ENCODE measurements at places on chromosomes 4 and X. TPM values are rescaled to one million over a fixed set of nuclear protein-coding genes. Genes with fewer than 3 reads are reported as not detected.

DNA sequence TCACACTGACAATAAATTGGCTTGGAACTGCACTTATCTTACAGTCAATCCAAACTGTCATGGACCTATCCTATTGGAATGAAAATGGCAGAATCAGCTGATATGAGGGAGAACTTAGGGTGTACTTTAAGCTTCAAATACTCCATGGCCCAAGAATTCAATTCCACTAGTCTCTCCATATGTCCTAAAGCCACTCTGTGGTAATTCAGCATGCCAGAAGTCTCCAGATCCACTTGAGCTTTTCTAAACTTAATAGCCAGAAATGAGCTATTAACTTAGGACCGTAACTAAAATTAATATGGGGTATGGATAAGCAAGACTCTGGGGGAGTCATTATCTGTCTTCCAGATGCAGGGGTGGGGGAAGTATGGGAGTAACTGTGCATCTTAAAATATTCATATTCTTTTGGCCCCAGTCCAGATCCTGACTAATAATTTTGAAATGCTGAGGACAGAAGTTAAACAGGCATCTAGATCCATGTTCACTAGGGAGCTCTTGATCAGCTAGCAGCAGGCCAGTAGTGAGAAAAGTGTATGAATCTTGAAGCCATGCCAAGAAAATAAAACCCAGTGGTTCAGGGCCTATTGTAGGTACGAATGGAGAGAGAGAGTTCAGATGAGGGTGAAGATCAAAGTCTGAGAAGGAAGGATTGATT, 167.6 kb downstream of the DKK2 start:
- no peak for DNase-seq

DNA sequence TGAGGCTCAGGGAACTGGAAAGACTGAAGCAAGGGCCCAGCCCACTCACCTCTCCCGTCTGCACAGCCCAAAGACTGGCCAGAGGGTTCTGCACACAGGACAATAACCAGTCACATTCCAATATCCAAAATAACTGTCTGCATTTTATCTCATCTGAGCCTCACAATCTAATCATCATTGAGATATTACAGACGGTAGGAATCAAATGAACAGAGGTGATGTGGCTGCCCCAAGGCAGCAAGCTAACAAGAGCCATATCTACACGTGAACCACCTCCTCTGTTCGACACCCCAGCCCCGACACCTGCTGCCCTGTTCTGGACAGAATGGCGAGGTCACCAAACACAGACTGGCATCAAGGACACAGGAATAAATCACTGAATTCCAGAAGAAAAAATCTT, 60.5 kb downstream of the AFAP1 start:
- DNase-seq, result no peak

DNA sequence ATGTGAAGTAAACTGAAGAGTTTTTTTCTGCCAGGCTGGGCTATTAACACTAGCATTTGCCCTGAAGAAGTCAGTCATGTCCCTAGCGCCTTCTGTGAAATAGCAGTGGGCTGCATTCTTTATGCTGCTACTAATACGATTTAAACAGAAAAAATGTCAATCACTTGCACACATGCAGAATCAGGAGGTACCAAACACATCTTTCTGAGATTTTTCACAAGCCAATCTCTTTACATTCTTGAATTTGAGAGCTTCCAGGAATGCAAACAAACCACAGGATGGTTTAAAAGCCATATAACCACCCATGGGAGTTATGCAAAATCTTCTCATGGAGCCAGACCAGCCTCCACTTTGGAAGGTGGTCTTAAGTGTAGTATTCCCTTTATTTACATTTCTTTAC, 220.1 kb downstream of the IQCM start:
- DNase-seq, result no peak

DNA sequence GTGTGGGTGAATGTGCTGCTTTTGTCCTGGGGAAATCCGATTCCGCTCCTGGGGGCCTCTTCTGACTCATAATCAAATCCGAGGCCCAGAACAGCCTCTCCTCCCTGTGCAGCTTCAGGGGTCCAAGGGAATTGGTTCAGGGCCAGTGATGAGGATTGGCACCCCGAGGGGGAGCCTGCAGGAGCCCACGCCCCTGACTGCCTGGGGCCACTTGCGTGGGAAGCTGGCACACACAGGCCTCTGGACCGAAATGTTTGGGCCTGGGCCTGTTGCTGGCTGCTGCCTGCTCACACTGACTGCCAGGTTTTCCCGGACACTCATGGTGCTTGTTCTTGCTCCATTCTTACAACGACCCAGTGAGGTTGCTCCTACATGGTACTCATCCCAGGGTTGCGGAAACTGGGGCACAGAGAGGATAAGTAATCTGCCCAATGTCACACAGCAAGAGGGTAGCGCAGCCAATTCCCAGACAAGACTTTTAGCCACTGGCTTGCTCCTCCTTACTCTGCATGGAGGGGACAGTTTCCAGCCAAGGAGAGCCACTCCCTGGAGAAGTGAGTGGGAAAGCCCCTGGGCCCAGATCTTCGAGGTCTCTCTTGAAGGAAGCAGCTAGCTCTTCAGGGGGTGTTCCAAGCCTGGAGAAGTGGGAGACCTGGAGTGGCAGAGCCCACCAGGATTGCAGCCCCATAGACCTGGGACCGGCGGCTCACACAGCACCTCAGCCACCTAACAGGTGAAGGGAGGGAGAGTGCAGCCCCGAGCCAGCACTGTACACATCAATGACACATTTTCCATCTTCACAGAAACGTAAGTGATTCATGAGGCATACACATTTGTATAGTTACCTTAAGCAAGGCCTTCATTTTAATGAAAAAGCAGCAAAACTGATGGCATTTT, 20.3 kb downstream of the CFAP99 start:
- DNase-seq, result no peak

DNA sequence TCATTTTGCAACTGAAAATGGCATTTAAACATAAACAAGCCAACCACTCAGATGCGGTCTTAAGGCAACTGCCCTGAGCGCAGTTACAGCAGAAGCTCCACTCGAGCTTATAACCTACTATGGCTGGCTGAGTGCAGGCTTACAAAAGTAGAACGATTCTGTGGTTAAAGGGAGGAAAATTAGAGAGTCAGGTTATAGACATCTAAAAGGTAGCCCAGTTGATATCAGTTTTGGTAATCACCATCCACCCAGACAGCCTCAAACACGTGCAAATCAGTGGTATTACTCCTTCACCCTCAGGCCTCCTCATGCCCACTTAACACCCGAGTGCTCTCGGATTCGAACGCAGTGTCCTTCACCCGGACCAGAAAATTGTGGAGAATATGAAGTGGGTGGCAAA, 3.1 kb downstream of the LEF1 start:
- no peak for DNase-seq

DNA sequence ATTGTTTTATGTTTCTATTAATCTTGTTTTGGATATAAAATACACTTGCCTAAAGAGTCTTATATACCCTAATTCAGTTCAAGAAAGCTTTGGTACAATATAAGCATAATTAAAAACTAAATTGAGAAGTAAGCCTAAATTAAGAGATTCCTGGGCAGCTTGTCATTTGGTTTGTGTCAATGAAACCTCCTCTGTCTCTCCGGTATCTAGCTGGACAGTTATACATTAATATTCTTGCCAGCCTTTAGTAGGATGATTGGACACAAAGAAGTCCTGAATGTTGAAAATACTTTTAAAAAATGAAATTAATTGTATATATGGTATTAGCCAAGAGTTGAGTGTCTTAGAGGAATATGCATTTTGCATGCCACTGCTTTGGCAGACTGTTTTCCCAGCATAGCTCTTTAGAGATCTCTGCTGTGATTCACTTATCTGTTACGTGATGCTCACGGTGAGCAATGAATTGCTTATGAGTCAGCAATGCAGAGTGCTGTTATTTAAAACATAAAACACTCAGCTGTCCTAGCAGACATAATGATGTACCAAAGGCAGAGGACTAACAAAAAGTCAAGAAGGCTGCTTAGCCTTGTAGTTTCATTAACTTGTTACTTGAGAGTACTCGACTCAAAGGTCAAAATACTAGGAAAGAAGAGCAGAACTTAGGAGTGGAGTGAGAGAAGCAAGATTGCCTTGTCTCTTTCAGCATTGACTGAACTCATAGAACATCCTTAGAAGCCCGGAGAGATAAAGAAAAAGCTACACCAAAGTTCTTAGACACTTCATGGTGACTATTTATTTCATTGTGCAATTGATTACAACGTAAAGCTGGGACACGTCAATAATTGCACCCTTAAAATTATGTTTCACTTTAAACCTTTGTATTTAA, 1296.1 kb upstream of the PCDH7 start:
- DNase-seq, result no peak

GRCh38 chr4:188195389-188195985, 56.2 kb downstream of the TRIML1 start:
- DNase-seq, result no peak

DNA sequence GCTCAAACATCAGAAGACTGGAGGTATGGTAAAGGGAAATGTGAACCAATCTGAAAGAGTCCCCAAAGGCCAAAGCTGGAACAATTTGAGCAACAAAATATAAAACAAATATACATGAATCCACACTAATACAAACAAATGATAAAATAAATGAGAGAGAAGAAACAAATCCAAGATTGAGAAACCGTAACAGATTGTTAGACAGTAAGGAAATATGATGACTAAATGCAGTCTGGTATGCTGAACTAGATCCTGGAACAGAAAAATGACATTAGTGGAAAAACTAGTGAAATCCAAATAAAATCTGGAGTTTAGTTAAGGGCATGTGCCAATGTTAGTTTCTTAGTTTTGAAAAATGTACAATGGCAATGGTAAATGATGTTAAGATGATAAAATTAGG, 15.9 kb downstream of the PPA2 start:
- DNase-seq, result no peak

GRCh38 chrX:119194621-119195020, 41.5 kb upstream of the PGRMC1 start:
- no peak for DNase-seq

DNA sequence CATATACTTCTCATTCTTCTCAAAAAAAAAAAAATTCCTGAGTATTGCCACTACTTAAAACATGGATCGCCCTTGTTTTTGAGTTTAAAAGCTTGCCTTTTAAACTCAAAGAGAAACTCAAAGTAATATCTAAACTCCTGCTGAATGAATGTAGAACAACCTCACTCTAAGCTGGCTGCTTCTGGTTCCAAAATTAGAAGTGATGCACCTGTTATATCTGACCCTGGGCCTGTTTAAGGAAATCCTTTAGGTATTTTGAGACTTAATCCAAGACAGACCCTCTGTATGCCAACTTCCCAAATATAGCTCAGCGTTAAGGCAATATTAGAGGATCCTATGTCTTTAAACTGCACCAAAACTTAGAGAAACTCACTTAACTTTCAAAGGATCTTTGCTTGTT, 1.8 kb upstream of the OTUD4 start:
- no peak for DNase-seq

DNA sequence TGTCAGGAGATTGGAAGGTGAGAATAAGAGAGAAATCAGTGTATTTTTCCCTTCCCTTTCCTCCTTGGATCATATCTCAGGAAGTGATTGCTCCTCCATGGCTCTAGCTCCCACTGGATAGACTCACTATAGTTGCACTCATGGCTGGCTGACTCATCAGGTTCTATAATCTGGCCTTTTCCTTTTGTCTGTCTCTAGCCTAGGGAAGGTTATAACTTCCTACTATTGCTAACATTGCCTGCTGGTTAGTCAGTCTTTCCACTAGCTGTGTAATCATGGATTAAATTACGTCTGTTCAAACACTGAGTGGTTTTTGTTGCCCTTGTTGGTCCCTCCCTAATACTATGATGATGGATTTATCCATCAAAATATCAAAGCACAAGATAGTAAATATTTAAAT, 195.5 kb upstream of the VEGFC start:
- no peak for DNase-seq

- no peak for DNase-seq
Measured at GRCh38 chr4:143473334-143474126, 40.0 kb upstream of the SMARCA5 start.

GRCh38 chrX:87571964-87572363, 54.4 kb downstream of the KLHL4 start:
- DNase-seq, result no peak

- DNase-seq, result no peak
Measured at GRCh38 chr4:170122252-170122651, 32.5 kb upstream of the AADAT start.

- DNase-seq, result no peak
Measured at GRCh38 chrX:75071334-75071733, 84.7 kb downstream of the ABCB7 start.

DNA sequence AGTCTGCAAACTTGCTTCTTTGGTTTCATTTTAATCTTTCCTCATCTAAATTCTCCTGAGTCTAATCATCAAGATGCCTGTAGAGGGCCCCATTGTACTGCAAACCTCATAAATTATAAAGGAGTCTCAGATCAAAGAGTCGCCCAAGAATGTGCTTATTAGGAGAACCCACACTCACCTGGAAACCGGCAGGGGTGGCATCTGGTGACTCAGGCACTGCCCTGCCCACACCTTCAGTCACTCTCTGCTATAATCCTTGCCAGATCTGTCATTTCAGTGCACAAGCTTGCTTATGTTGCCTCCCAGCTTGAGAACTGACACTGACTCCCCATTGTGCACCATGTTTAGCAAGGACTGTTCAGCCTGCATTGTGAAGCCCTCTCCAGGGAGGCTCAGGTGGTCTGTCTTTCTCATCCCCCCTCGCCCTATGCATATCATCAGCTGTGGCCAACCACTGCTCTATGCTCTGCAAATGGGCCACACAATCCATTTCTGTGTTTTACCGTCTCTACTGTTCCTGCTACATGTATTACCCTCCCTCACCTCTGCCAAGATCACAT, 12.4 kb downstream of the EPGN start:
- DNase-seq, result no peak

GRCh38 chr4:121900132-121900983, 30.1 kb upstream of the BBS7 start:
- DNase-seq, result no peak

DNA sequence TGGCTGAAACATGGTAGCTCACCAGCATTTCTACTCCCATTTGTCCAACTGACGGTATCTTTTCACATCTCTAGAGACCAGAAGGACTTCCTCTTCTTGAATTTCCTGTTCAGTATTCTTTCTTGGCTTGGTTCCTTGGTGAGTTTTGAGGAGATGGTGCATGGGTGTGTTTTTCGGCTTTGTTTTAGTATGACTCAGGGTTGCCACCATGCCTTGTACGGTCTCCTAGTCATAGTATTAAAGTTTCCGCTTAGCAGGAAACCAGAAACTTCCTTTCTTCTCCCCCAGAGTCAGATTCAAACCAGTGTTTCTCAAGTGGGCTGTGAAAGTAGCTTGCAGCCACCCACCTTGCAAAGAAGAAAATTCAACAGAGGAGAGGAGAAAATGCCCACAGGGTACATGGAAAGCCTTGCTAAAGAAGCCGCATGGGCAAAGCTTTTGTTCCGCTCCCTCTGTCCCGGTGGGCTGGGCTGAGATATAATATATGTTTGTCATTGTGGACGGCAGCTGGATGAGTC, 5.7 kb downstream of the CD99 start:
- no peak for DNase-seq

The ADH7 gene
- total RNA-seq, result not detected

The TLR6 gene
- 1.2 TPM for total RNA-seq

The SOX3 gene
- total RNA-seq, result not detected

The PLK4 gene
- 2.0 TPM for total RNA-seq

The PRAF2 gene
- total RNA-seq, result 29.7 TPM

The FRG2 gene
- total RNA-seq, result not detected

The HGFAC gene
- not detected for total RNA-seq

The MORC4 gene
- 7.4 TPM for total RNA-seq

The GAGE13 gene
- total RNA-seq, result not detected

The TMPRSS11A gene
- total RNA-seq, result not detected

All from right atrium auricular region (tissue), 2 donors.